ENCODE measurements at places on chromosomes 7 and 10.

DNA sequence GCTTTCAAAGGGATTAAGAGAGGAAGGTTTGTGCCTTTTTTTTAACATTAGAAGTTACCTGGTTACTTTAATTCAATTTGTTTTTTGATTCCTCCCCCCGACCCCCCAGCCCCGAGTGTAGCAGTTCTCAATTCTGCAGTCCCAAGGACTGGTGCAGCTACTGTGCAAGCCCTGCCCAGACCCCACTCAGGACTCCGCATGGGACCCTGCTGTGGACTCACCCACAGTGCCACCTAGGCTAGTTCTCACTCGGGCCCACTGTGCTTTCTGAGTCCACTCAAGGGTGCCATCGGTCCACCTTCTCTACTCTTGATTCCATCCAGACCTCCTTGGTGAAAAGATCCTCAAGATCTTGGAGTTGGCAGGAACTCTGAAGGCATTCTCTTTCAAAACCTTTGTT lies 77.4 kb downstream of the VOPP1 start:
- no peak for DNase-seq

DNA sequence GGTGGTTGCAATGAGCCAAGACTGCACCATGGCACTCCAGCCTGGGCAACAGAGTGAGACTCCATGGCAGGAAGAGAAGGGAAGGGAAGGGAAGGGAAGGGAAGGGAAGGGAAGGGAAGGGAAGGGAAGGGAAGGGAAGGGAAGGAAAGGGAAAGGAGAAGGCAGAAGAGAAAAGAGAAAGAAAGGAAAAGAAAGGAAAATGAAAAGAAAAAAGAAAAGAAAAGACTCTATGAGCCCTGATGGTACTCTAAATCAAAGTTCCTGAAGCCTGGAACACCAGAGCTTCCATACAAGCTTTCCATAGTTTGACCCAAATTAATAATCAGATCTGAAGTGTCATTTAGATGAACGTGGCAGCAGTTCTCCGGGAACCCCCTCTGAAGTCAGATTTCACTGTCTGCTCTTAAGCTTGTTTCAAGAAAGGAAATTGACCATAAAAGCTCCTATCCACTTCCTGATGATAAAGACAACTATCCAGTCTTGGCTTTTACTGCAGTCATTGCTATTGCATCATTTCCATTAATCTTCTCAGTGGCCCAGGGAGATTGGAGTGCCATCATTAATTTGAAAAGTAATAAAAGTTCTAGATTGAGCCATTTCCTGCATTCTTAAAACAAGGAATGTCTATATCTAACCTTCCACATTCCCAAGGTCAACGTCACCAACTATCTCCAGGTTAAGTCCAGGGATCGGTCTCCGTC lies 44.2 kb upstream of the FRMD4A start:
- no peak for DNase-seq

GRCh38 chr10:14527134-14527844 lies 196.6 kb upstream of the FRMD4A start:
- no peak for DNase-seq

GRCh38 chr7:11702938-11703337 lies 129.1 kb downstream of the THSD7A start:
- no peak for DNase-seq

DNA sequence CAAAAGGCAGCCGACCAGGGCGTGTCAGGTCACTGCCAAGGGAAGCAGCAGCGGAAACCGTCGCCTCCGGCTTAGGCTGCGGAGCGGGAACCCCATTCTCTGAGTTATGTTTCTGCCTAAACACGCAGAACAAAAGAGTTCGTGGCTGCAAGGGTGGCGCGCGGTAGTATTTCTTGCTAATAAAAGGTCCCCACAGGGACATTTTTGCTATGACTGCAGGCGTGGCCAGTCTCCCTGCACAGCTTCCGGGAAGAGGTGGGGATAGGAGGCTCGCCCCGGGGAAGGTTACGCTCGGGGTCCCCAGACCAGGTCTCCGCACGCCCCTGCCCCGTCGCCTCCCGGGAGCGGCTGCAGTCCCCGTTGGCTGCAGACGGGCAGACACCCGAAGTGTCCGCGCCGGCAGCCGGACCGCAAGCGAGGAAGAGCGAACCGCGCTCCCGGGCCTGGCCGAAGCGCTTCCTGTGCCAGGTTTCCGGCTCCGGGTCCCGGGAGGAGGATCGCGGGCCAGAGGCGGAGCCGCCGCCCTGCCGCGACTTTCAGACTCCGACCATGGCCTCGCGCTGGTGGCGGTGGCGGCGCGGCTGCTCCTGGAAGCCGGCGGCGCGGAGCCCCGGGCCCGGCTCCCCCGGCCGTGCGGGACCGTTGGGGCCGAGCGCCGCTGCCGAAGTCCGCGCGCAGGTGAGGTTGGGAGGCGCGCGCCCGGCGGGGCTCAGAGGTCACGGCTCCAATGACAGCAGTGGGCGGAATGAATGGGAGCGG lies at the start of gene PDSS1:
Gene PDSS1, plus strand, starts transcription at position 539 of the 759 bp plus-strand sequence. Its CDS starts 11 bp downstream, at position 550.
- DNase-seq = no peak

GRCh38 chr10:43128958-43129706 lies 9.1 kb upstream of the CSGALNACT2 start:
- peak; percentile 42 for DNase-seq

DNA sequence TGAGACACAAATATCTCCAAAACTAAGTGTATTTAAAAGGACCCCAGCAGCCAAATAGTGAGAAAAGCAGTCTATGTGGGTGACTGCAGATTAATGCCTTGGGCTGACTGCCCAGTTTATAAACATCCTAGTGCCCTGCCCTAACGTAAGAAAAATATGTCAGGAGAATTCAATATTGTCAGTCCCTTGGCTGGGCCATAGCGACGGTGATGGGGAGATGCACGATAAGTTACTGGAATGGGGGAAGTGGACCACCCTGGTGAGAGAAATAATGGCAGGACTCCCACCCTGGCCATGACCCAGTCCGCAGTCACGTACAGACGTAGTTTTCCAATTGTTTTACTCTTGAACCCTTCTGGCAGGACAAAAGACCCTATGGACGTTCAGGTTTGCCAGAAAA lies 48.0 kb downstream of the JCAD start:
- no peak for DNase-seq

DNA sequence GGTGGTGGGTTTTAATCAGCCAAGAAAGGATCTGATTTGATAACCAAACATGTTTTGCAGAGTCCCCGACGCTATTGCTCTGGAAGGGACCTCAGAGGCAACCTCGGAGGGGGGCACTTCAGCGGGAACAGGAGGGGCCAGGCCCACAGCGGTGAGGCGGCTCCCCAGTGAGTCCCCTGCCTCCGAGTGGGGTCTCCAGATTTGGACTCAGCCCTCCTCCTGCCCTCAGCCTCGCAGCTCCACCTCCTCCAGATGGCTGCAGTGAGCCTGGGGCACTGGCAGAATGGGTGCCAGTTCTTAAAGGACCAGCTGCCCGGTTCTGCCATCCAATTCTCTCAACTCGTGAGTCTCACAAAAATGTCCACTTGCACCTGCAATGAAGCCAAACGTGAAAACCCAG lies 61.0 kb upstream of the NANOS1 start:
- no peak for DNase-seq

DNA sequence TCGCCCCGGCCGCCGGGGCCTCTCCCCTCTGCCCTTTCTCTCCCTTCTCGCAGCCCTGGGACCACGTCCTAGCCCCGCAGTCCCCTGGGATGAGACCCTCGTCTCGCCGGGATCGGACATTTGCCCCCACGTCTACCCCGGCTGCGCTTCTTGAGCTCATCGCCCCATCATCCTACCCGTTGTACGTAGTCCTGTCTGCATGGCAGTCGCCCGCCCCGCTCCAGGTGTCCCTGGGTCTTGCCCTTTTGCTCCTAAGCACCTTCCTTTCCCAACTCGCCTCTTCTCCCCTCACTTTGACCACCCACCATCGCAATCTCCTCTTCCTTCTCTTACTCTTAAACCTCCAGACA lies 582 bp downstream of the TPST1 start:
- DNase-seq = no peak

GRCh38 chr7:44995555-44996493 lies 4.2 kb upstream of the CCM2 start:
- DNase-seq = no peak

DNA sequence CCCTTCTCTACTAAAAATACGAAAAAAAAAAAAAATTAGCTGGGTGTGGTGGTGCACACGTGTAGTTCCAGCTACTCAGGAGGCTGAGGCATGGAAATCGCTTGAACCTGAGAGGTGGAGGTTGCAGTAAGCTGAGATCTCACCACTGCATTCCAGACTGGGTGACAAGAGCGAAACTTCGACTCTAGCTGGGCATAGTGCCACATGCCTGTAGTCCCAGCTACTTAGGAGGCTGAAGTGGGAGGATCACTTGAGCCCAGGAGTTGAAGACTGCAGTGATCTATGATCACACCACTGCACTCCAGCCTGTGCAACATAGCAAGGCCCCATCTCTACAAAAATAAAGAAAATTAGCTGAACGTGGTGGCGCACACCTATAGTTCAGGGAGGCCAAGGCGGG lies 1.2 kb upstream of the SPACDR start:
- DNase-seq = no peak

- no peak for DNase-seq
Observed at GRCh38 chr10:43197834-43198681, 59.8 kb downstream of the CSGALNACT2 start.

DNA sequence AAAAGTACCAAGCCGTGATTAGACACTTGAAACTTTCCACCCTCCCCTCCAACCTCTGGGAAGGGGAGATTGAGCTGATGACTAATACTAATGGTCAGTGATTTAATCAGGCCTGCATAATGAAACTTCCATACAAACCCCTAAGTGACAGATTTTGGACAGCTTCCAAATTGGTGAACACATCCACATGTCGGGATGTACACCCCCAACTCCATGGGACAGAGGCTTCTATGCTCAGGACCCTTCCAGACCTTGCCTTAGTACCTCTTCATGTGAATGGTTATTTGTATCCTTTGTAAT lies 4.8 kb downstream of the NUB1 start:
- DNase-seq = no peak

- no peak for DNase-seq
Observed at GRCh38 chr7:122311050-122311700, 6.6 kb upstream of the FEZF1 start.

- DNase-seq = no peak
Observed at GRCh38 chr10:1123972-1124371, 67.8 kb downstream of the WDR37 start.

DNA sequence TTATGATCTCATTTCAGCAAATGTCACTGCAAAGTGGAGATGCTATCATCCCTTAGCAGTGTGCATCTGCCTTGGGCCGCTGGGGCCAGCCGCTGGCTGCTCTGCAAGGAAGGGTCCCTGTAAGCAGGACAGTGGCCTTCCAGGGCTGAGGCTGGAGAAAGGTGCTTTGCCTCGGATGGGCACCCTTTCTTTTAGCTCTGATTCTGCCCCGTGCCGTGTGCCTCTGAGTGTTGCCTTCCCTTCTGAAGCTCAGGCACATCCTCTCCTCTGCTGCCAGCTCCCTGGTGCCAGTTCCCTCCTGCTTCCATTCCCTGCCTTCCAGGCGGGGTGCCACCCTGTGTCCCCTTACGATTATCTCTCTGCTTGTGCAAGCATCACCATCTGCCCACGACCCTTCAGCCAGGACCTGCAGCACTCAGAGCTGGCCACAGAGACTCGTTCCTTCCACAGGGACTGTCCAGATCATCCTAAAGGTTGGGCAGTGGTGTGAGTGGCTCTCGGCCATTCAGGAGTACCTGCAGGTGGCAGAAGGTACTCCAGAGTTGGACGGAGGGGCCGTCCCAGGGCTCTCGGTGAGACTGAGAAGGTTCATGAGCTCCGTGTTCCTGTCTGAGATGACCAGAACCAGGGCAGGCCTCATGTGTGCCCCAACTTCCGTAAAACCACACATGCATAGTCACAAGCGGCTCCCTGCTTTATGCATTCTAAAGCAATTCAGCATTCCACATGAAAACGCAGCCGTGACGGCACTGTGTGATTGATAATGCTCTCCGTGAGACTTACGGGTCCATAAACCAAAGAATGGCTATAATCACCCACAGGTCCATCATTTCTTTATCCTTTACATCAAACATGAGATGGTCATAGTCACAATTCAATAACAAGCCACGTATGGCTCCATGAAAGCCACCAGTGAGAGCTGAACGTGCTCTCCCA lies 371.4 kb downstream of the DNAJB6 start:
- DNase-seq = no peak

GRCh38 chr7:98423043-98423442 lies 22.2 kb upstream of the BAIAP2L1 start:
- no peak for DNase-seq

GRCh38 chr10:79380946-79381721 lies 33.9 kb downstream of the PPIF start:
- no peak for DNase-seq

GRCh38 chr10:131892806-131893675 lies 7.8 kb upstream of the PPP2R2D start:
- no peak for DNase-seq

DNA sequence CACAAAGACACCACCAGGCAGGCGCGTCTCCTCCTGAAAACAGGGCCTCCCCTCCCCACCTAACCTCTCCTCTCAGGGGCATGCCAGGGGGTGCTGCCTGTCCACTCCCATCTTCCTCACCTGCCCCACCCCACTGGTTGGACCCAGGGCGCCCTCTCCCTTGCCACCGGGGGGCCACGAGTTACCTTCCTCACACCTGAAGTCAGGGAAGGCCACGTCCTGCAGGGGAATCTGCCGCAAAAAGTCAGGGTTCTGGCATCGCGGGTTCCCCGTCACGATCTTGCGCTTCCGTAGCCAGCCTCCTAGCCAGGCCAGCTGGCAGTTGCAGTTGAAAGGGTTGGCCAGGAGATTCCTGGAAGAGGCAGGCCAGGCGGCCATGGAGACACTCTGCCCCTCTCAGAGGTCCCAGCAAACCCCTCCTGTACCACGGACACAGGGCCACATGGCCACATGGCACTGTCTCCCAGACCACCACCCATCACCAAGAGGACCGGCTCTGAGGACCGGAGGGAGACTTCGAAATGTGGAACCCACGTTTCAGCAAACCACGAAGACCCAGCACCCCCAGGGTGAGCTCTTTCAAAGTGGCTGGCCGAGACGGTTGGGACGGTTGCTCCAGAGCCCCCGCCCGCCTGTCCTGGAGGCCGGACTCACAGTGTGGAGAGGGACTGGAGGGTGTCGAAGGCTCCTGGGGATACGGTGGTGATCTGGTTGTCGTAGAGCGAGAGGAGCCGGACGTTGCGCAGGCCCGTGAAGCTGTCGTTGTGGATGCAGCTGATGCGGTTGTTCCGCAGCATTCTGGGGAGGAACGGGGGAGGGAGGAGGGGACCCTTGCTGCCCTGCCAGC lies 142.8 kb downstream of the SLIT1 start:
- DNase-seq = no peak

GRCh38 chr7:82012453-82012852 lies 242.6 kb upstream of the HGF start:
- no peak for DNase-seq

DNA sequence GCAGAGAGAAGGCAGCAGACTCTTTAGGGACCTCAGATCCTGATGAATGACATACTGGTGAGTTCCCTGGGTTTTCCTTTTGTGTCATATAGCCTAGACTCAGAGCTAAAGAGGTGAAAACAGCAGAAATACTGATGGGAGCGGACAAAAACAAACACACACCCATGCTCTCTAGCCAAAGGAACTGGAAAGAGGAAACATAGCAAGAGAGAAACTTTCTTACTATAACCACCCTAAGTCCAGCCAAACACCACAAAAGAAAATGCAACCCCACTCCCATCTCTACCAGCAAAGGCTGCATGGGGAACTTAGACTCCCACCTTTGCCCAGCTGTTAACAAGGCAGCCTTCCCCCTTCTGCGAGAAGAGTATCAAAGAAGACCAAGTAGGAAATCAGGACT lies 16.3 kb downstream of the GSAP start:
- DNase-seq = no peak
